ENCODE measurements at places on chromosomes 1 and 21.
A peak's percentile ranks its signal among the peaks of the same experiment; 100 is the strongest.

GRCh38 chr21:35401476-35401875 is 352.4 kb upstream of the RUNX1 start:
- no peak for DNase-seq

- no peak for DNase-seq
These were observed 511.4 kb downstream of the AJAP1 start for GRCh38 chr1:5165762-5166161.

DNA sequence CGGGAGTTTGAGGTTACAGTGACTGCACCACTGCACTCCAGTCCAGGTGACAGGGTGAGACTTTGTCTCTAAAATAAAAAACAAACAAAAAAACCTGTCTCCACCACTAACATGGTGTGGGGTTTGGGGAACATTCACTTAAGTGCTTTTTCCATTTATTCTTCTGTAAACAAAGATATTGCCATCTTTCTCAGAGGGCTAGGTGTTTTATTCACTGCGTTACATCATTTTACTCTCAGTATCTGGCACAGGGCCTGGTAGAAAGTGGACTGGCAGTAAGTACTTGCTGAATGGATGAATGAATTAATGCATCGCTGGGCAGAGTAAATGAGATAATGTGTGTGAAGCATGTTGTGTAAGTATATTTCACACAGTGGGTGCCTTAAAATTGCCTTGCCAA is 20.1 kb downstream of the KIAA0040 start:
- DNase-seq = no peak

- DNase-seq = no peak
These were observed 18.9 kb upstream of the MEAF6 start for GRCh38 chr1:37533317-37534093.

- DNase-seq = no peak
These were observed 108.6 kb downstream of the CASZ1 start for GRCh38 chr1:10687782-10688408.

- DNase-seq = no peak
These were observed 106.8 kb downstream of the AK5 start for GRCh38 chr1:77388661-77389060.

- DNase-seq = no peak
These were observed 9.3 kb downstream of the CTH start for GRCh38 chr1:70420320-70420719.

DNA sequence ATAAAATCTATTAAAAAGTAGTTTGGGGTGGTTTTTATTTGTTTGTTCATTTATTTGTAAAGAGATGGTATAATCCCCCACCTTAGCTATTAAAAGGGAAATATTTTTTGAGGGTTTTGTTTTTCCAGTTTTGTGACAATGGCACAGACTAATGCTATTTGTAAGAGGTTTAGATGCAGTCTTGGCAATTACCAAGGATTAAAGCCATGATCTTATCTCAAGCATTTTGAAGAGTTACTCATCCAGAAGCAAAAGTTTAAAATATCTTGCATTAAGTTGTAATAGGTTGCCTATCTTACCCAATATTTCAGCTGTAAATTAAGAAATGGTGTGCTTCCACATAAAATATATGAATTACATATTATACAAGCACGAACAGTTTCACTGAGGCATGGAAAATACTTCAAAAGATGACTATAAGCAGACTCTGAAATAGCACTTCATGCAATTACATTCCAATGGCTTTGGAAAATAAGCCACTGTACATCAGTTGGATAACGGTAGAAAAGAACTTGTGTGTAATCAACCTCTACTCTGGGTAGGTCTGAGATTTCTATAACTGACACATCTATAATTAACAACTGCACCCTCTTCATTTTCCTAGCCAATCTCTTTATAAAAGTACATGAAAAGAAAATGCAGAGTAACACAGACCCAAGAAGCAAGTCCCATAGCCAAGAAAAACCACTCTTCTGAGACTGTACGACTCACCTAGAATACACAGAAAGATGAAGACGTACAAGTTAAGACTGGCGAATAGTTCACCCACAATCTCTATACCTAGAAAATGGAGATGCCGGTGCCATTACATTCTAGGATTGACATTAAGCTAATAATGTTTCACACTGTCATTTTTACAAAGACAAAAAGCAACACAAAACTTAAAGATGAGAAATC is 95.2 kb downstream of the PTPN14 start:
- DNase-seq = no peak

- no peak for DNase-seq
These were observed 8.0 kb downstream of the CD55 start for GRCh38 chr1:207329469-207329868.

DNA sequence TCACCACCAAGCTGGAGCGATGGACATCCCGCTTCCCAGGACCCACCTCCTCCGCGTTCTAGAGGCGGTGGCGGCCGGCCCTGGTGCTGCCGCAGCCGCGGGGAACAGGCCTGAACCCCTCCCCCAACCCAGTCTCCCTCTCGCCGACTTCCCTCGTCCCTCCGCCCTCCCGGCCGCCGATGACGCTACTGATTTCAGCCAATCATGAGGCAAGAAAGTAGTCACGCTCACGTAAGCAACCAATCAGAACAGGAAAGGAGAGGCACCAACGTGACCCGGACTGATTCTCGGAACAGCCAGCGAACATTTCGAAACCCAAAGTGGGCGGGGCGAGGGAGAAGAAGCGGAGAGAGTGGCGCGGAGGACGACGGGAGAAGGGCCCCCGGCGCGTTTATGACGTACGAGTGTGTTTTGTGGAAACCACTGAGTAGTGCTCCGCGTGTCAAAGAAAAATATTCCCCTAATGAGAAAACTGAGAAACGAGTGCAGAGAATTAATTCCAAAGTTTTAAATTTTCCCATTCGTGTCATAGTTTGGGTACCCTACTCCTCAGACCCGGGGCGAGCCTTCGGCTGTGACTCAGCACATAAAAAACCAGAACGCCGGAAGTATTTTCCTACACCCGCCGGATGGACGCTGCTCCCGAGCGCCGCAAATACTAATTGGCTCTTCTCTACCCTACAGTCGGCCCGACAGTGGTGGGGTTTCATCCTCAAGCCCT is at the start of gene NRDC:
Gene NRDC, minus strand, starts transcription at position 112 of the 721 bp plus-strand sequence. CDS start 112 bp downstream, outside the sequence.
- peak; percentile 100 for DNase-seq

- DNase-seq = no peak
These were observed 109.0 kb downstream of the HIVEP3 start for GRCh38 chr1:41809692-41810091.

DNA sequence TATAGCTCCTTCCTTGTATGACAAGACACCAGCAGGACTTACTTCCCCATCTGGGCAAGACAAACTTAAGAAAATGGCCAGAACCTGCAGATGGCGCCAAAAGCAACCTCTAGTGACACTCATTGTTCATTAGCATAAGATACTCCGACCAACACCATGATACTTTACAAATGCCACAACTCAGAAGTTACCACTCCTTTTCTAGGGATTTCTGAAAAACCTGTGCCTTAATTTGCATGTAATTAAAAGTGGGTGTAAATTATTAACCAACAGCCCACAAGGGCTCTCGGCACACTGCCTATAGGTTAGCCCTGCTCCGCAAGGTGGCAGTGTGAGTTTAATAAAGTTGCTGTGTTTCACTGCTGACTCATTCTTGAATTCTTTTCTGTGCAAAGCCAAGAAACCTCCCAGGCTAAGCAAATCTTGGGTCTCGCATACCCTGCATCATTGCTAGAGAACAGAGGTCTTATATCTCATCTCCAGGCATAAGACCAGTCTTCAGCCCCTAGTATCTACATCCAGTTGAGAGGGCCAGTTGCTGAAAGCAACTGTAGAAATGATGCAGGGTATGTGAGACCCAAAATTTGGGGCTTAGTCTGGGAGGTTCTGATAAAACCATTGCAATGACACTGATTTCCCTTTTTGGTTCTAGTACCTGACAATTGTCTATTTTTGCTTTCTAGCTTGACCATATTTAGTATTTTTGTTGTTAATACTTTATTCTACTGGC is 86.4 kb downstream of the FAF1 start:
- DNase-seq = peak; percentile 45

DNA sequence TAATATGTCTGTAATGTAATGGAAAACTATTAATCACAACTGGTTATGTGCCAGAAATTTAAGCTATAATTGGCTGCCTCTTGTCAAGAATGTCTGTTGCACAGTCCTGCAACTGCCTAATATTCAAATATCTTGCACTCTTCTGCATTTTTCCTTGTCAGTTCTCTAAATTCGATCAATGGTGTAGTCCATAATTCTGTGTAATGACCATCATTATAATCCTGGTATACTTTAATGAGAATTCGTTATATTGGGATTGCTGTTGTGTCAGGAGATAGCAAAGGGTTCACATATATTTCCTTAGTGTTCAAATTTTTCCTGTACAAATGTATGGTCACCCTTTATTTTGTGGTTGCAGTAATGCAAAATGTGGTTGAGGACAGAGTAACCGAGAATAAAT is 4.8 kb downstream of the NTNG1 start:
- DNase-seq = no peak

GRCh38 chr1:209158851-209159250 is 424.7 kb upstream of the CAMK1G start:
- DNase-seq = no peak

- peak; percentile 31 for DNase-seq
These were observed 76.8 kb downstream of the SLC45A1 start for GRCh38 chr1:8394456-8395321.

GRCh38 chr1:244087611-244088010 is 36.5 kb downstream of the ZBTB18 start:
- no peak for DNase-seq

- DNase-seq = no peak
These were observed 143.7 kb upstream of the RUNX3 start for GRCh38 chr1:25073640-25074270.

DNA sequence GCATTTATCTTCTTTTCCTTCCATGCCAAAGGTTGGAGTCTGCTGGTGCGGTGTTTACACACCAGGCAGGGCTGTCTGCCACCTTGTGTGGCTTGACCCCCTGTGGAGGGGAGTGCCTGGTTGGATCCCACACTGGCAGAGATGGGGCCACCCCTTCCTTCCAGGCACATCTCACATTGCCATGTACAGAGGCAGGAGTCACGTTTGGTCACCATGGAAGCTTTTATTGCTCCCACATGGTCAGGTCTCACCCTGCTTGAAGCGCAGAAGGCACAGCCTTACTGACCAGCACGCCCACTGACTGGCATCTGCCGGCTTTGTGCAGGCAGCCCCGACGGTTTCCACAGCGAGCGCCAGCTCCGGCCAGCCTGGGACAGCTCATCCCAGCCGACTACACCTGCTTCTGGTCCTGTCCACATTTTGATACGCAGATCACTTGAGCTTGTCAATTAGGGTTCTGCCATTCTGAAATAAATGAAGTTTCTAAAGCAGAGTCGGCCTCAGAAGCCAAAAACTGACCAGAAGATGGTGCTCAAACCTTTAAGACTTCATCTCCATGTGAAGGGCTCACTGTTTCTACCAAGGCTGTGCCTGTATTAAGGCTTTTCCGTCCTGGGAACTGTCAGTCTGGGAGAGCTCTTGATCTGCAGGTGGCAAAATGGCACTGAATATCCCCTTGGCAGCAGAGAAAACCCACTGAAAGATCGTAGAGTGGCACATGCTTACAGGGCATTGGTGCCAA is 35.6 kb upstream of the EPHA8 start:
- no peak for DNase-seq

DNA sequence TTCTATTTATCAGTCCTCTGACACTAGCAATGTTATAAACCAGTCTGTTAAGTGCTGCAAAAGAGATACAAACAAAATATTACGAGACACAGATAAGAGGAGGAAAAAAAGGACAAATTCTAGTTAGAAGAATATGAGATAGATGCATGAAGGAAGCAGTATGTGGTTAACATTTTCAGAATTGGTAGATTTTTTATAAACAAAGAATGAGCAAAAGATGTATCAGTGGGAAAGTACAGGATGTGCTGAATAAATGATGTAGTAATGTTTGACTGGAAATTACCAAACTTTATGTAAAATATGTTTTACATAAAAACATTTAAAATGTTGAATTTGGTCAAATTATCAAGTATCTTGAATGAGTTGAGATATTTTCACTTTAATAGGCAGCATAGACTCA is 574.2 kb downstream of the NUF2 start:
- DNase-seq = no peak

DNA sequence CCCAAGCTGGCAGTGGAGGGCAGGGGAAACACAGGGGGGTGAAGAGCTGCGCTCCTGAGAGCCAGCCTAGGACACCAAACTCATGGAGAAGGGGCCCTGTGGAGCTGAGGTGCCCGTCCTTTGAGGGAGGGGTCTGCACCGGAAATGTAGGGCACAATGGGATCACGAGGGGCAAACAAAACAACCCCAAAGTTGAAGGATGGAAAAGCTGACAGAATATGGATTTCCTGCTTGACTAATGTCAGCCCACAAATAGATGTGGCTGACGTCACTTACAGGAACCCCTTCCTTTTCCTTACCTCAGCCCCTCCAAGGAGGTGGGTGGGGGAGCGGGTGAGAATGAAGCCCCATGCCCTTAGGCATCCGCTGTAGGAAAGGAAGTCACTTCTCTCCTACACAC is 110.9 kb downstream of the KCNN3 start:
- DNase-seq = peak; percentile 77

Data from activated CD4-positive, alpha-beta T cell treated with anti-CD3 and anti-CD28 coated beads for 4 hours (primary cell).